ENCODE measurements at places on chromosomes 1 and 21.

DNA sequence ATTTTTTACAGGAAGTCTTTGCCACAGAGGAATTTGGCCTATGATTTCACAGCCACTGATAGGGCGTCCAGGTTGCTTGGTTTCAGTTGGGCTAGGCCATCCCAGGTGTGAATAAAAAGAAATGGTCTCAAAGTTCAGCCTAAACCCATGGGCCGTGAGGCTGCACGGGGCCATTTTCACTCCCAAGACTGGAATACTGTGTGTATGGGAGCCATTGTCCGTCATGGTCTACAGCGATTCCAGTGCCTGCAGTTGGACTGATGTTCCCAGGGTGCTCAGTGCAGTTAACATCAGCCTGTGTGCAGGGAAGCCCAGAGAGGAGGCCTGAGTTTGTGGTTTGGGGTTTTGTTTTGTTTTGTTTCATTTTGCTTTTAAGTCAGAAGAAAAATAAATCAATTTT lies 133.2 kb downstream of the ADSS2 start:
- no peak for DNase-seq

- DNase-seq = no peak
Measured at GRCh38 chr1:116580446-116581322, 9.9 kb upstream of the CD58 start.

- DNase-seq = peak; percentile 85
Measured at GRCh38 chr1:36369061-36369861, 16.5 kb downstream of the STK40 start.

DNA sequence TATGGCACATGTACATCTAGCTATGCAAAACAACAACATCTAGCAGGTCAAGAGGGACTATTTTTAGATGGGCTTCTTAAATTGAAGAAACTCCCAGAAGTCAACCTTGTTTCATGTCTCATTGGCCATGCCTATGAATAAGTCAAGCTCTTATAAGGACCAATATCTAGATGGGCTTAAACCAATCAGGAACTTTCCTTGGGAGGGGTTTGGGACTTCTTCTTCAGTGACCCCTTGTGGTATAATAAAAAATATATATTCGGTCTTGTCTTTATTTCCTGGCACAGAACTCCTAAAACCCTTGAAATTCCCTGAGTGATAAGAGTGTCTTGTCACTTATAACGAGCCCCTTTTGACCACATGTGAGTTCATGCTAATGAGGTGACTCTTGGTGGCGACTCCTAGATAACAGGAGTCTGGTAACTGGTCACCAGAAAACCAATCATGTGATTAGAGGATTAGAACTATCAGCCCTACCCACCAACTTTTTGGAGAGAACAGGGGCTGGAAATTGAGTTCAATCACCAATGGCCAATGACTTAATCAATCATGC lies 218.3 kb downstream of the HHIPL2 start:
- DNase-seq = no peak

DNA sequence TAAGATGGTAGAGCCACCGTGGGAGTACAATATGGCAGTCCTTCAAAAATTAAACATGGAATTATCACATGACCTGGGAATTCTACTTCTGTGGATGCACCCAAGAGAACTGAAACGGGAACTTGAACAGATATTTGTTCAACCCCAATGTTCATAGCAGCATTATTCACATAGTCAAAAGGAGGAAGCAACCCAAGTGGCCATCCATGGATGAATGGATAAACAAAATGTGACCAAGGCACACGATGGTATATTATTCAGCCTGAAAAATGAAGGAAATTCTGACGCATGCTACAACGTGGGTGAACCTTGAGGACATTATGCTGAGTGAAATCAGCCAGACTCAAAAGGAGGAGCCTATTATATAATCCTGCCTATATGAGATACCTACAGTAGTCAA lies 22.8 kb upstream of the LAPTM5 start:
- DNase-seq = no peak

- DNase-seq = no peak
Measured at GRCh38 chr1:192951691-192952460, 107.3 kb downstream of the UCHL5 start.

DNA sequence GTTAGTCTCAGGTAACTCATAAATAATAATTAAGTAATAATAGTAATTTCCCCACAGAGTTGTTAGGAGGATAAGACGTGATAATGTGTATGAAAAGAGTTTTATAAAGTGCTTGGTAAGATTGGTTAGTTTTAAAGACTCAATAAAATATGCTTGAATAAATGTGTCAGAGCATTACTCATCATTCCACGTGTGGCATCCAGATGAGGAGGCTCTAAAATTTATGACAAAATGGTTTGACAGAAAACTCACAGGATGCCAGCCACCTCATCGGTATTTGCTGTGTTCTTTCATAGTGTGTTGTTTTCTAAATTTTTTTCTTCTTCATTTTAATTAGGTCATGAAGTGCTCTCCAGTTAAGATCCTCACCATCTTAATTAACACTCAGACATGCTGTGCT lies 19.1 kb upstream of the SPAG17 start:
- no peak for DNase-seq

- no peak for DNase-seq
Measured at GRCh38 chr1:77290576-77290975, 8.8 kb downstream of the AK5 start.

DNA sequence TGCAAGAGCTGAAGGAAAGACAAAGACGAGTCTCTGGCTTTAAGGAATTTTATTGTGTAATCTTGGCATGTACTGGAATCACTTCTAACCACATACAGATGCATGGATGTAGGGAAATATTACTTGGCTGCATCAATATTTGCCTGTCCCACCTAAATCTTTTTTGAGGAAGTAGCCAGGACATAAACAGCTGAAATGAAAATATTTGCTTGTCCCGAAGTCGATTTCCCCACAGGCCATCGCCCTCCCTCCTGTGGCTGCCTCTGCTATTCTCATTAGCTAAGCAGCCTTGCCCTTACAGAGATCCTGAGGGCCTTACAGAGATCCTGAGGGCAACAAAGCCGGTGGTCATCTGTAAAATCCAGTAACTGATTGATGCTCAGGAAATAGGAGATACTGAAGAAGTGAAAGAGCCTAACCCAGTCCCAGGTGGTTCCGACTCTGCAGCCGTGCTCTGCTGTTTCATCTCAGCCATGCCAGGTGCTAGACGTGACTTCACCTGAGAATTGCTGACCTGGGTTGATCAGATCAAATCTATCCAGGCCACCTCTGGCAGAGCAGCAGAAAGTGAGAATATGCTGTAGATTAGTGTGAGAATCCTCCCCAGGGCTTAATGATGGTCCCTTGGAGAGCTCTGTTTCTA lies 25.5 kb downstream of the MAN1C1 start:
- peak; percentile 2 for DNase-seq

GRCh38 chr1:25795946-25796810 lies 3.8 kb upstream of the SELENON start:
- DNase-seq = no peak

- DNase-seq = no peak
Measured at GRCh38 chr1:26410706-26411623, at the start of gene LIN28A. LIN28A (plus strand) TSS chr1:26410817; CDS start chr1:26410892, 75 bp downstream.

- no peak for DNase-seq
Measured at GRCh38 chr1:85608851-85609250, 28.3 kb downstream of the CCN1 start.

GRCh38 chr1:207003210-207003609 lies 29.3 kb downstream of the C1orf116 start:
- no peak for DNase-seq

- no peak for DNase-seq
Measured at GRCh38 chr1:205248793-205249601, 21.3 kb downstream of the TMCC2 start.
